ENCODE measurements at places on chromosomes 6 and 20.

- no peak for DNase-seq
Observed at GRCh38 chr6:38784506-38785235, 69.6 kb downstream of the DNAH8 start.

GRCh38 chr6:4856785-4857184 is 80.6 kb downstream of the CDYL start:
- DNase-seq: no peak

GRCh38 chr6:149489967-149490366 is 5.2 kb upstream of the ZC3H12D start:
- no peak for DNase-seq

DNA sequence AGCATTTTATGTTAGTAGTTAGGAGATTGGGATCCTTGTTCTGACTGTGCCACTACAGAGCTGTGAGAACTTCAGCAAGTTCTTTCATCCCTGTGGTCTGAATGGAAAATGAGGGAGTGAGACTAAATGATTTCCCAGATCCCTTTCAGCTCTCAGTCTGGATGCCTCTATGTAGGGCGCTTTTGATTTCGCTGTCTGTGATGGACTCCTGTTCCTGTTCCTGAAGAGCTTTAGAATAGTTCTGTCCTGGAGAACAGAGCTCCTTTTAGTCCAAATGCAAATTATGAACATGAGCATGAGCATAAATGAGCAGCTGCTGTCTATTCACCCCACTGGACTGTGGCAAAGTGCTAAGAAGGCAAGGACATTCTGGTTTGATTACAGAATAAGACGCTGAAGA is 61.4 kb upstream of the NT5E start:
- DNase-seq: no peak

GRCh38 chr6:134748484-134748883 is 201.4 kb downstream of the ALDH8A1 start:
- DNase-seq: no peak

GRCh38 chr6:170473301-170473717 is 79.8 kb downstream of the PSMB1 start:
- no peak for DNase-seq

DNA sequence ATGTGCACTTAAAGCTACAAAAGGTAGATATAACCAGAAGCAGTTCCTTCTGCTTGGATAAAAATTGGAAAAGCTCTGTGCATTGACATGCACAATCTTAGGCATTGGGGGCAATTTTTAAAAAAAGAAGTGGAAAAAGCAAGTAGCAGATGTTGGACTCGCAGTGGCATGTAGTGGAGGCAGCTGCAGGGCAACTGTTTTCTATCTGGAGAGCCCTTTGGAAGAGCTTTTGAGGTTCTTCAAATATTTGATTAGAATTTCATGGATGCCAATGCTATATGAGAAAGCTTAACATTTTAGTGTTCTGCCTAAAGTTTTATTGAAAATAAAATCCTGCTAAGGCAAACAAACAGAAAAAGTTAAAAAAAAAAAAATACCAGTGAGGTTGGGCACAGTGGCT is 388.3 kb upstream of the RNF217 start:
- no peak for DNase-seq

GRCh38 chr6:37365791-37366190 is 12.0 kb downstream of the RNF8 start:
- no peak for DNase-seq

GRCh38 chr20:15155848-15156401 is 818.5 kb upstream of the FLRT3 start:
- DNase-seq: no peak

DNA sequence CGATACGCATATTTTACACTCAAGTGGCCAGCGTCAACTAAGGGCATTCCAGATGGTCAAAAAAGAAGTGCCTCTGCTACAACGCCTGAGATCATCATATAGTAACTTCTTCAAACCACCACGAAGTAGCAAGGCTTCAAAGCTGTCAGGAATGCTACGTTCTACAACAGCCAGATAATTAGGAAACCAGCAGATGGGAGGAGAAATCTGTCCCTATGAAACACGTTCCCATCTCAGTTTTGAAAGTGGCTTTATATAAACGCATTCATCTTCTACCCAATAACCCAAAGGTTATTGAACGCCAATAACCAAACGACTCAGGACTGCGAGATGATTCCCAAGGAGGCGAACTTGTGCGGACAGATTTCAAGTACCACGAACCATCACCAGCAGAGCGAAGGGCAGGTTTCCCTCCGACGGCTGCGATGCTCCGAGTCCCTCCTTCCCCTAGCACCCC is 1.2 kb downstream of the ABHD12 start:
- DNase-seq: no peak

DNA sequence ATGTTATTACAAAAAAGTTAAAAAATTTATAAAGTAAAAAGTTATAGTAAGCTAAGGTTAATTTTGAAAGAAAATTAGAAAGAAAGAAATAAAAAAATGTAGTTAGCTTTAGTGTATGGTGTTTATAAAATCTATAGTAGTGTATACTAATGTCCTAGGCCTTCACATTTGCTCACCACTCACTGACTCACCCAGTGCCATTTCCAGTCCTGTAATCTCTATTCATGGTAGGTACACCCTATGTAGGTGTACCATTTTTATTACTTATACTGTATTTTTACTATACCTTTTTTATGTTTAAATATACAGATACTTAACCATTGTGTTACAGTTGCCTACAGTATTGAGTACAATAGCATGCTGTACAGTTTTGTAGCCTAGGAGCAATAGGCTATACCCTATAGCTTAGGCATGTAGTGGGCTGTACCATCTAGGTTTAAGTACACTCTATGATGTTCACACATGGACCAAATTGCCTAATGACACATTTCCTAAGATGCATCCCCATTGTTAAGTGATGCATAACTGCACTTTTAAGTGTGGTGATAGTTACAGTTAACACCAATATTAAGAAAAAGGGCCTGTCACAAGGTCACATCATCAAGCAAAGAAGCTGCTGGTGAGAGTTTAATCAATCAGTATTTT is 8.0 kb downstream of the CD2AP start:
- DNase-seq: no peak
